ENCODE measurements at places on chromosomes 11 and 22.

DNA sequence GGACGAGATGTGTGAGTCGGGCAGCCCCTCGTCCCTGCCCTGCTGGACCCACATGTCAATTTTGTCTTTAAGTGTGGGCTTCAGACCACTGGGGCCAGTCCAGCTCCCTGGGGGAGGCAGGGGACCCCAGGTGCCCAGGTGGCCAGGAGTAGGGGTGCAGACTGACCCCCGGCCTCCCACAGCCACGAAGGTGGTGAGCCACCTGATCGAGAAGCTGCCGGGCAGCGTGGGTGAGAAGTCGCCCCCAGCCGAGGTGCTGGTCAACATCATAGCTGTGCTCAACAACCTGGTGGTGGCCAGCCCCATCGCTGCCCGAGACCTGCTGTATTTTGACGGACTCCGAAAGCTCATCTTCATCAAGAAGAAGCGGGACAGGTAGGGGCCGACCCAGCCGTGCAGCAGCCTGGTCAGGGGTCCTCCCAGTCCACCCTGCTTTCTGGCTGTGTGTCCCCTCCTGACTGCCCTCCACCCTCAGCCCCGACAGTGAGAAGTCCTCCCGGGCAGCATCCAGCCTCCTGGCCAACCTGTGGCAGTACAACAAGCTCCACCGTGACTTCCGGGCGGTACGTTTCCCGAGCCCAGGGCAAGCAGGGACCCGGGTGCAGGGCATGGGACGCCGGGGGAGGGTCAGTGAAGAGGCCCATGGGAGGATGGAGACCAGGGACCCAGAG is 9.9 kb downstream of the PKP3 start:
- no peak for DNase-seq

DNA sequence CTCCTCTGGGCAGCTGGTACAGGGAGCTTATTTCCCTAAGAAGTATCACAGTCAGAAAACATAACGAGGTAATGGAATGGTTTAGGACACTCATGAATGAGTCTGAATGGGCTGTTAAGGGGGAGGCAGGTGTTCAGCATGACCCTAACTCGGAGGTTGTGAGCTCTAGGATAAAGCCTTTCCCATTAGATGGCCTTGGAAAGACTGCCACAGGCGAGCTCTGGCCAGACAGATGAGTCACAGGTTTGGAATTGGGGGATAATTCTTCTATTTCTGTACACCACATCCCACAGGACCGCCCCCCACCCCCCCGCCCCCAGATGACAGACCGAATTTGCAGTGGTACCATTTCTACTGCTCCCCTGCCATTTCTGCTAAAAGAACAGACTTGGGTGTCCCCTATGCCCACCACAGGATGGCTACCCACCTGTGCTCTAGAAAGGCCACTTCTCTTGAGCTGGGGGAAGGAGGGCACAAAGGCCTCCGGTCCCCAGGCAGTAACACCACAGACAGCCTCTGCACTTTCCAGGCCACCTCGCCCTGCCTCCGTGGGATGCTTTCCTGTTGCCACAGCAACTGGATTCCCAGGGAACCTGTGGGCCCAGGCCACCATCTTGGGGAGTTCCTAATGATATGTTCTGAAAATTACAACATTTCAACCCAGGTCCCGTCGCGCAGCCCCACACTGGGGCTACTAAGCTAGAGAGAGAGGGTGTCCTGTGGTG is 76.7 kb downstream of the TRIM29 start:
- DNase-seq: no peak

GRCh38 chr11:47468598-47469214 is 19.8 kb upstream of the RAPSN start:
- DNase-seq: no peak

- no peak for DNase-seq
Observed at GRCh38 chr22:43128928-43129424, 14.2 kb downstream of the MCAT start.

GRCh38 chr22:30870451-30871345 is 97.9 kb downstream of the MORC2 start:
- DNase-seq: no peak

DNA sequence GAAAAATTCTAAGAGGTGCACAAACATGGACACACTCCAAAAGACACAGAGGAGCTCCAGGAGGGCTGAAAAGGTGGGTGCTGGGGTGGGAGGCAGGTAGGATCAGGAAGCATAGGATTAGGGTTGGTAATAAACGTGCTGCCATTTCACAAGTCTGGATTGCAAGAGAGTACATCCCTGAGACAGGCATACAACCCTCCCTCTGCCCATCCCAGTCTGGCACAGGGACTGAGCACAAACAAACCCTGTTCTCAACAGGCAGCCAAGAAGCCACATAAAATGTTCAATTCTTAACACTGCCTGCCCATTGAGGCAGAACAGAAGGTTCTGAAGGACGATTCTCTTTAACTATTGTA is 18.5 kb downstream of the SLC35F2 start:
- no peak for DNase-seq

- no peak for DNase-seq
Observed at GRCh38 chr11:82462608-82463242, 270.9 kb downstream of the FAM181B start.

GRCh38 chr22:40023341-40023841 is 28.6 kb downstream of the FAM83F start:
- no peak for DNase-seq

- DNase-seq: no peak
Observed at GRCh38 chr11:108933630-108934029, 268.8 kb downstream of the DDX10 start.

GRCh38 chr11:57566005-57566904 is 1.2 kb downstream of the UBE2L6 start:
- DNase-seq: no peak

- DNase-seq: peak; percentile 58
Observed at GRCh38 chr11:13216019-13216710, 61.4 kb upstream of the BMAL1 start.
